Stimulated activated CD4-positive, alpha-beta T cell treated with anti-CD3 and anti-CD28 coated beads, Interleukin-4, amount 100 ng/mL, for 48 hours (primary cell): ENCODE measurements at places on chromosomes 5 and 9.

GRCh38 chr9:10134266-10134665, 478.5 kb downstream of the PTPRD start:
- DNase-seq, result no peak

DNA sequence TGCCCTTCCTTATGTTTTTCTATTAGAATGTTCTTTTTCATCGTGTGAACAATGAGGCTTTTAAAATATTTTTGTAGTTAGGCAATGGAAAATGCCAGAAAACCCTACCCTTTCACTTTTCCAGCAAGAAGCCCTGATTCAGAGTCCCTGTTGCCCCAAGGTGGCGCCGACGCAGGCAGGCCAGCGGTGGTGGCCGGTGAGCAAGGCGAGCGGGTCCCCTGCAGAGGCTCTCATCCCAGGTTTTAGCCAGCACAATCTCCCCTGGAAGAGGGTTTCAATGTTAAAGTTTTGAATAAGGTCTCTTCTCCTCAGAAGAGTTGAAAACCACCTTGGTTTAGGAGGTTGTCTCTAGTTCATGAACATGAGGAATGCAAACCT, 40.8 kb upstream of the CKMT2 start:
- DNase-seq, result no peak

DNA sequence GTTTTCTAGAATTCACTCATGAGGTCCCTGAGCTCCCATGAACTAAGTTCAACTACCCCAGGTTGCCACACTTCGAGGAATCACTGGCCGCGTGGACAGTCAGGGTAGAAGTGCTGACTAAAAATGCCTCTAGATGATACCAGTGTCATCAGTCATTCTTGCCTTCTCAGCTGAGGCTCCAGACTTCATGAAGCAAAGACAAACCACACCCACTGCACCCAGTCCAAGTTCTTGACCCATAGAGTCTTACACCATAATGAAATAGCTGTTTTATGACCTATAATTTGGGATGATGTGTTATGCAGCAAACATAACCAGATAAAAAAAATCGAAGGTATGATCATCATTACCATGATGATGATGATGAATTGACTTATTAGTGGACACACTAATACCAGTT, 632.9 kb upstream of the TLE4 start:
- DNase-seq, result no peak

- DNase-seq, result no peak
Measured at GRCh38 chr9:108776920-108777639, 78.7 kb downstream of the ACTL7B start.

GRCh38 chr5:138980441-138980840, 105.3 kb upstream of the LRRTM2 start:
- DNase-seq, result no peak

DNA sequence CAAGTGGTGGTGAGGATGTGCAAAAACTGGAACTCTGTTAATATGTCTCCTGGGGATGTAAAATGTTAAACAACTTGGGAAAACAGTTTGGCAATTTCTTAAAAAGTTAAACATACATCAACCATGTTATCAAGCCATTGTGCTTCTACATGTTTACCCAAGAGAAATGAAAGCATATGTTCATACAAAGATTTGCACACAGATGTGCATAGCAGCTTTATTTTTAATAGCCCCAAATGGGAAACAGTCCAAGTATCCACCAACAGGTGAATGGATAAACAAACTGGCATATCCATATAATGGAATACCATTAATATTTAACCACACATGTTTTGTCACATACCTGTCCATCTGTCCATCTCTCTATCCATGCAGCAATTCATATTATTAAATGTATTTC, 6.2 kb downstream of the VPS13A start:
- no peak for DNase-seq
